Calu3 (cell line): ENCODE measurements at places on chromosomes 2 and 18. TPM values are rescaled to one million over a fixed set of nuclear protein-coding genes. Genes with fewer than 3 reads are reported as not detected.

Gene KIF3C
- total RNA-seq: 3.6 and 4.2 TPM in 2 replicates

GRCh38 chr18:75491361-75491760, 63.9 kb upstream of the SMIM21 start:
- no peak for DNase-seq

Gene GAL3ST2
- 0.27 TPM in 1 of 2 replicates, not detected in the other for total RNA-seq

Gene ZNF804A
- total RNA-seq: 0.09 TPM in 1 of 2 replicates, not detected in the other

Gene BCL11A
- total RNA-seq: 8.1 and 8.5 TPM in 2 replicates

- no peak for DNase-seq
These were observed 63.8 kb upstream of the ZC3H15 start for GRCh38 chr2:186422226-186422625.

GRCh38 chr2:21748501-21748900, 624.7 kb downstream of the TDRD15 start:
- DNase-seq: no peak

DNA sequence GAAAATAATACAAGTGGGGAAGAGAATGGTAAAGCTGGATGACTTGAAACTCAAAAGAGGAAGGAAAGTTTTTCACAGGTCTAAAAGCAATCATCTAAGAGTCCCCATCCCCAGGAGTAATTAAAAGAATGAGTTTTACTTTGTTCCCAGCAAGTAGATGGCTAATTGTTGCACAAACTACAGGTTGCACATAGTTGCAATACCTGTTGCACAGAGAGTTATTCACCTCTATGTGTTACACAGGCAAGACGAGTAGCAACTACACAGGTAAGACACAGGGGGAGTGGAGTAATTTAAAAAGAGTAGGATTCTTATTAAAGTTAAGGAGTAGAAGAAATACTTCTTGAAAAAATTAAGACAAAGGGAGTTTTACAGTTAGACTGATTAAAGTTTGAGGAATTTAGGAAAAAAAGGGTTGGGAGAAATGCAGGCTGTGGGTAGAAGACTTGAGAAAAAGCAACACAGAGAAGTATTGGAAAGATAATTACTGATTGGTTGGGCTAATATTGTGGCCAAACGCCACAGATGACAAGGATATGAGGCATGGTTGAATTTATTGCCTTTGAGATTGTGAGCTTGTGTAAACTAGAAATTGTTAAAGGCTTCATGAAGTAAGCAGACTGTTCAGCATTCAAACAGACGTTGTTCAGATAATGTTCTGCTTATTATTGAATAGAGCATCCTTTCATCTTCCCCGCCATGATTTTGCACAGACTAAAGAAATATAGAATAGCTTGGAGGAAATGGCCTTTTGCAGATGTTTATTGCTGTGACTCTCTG, 699.3 kb downstream of the NR4A2 start:
- DNase-seq: no peak

Gene STARD6
- total RNA-seq: not detected in 2 replicates

Gene IL1RL1
- 0.22 TPM in 1 of 2 replicates, not detected in the other for total RNA-seq

- DNase-seq: peak; percentile 60
These were observed 2.4 kb upstream of the HOXD8 start for GRCh38 chr2:176126929-176127773.

Gene ATL2
- 118 and 129 TPM in 2 replicates for total RNA-seq

Gene PFN4
- 0.64 TPM in 1 of 2 replicates, not detected in the other for total RNA-seq

Gene LYG1
- 2.3 and 3.5 TPM in 2 replicates for total RNA-seq

GRCh38 chr2:111667542-111668273, 216.3 kb downstream of the ANAPC1 start:
- DNase-seq: peak; percentile 60

Gene TBR1
- total RNA-seq: 0.07 and 0.34 TPM in 2 replicates

Gene REG3G
- not detected in 2 replicates for total RNA-seq

- no peak for DNase-seq
These were observed 39.7 kb upstream of the TEX51 start for GRCh38 chr2:126858991-126859390.

Gene CFAP221
- 9.5 and 10.0 TPM in 2 replicates for total RNA-seq

Gene EN1
- total RNA-seq: 2.3 TPM in 2 replicates

GRCh38 chr2:216651351-216651881, 18.2 kb downstream of the IGFBP2 start:
- DNase-seq: peak; percentile 70

DNA sequence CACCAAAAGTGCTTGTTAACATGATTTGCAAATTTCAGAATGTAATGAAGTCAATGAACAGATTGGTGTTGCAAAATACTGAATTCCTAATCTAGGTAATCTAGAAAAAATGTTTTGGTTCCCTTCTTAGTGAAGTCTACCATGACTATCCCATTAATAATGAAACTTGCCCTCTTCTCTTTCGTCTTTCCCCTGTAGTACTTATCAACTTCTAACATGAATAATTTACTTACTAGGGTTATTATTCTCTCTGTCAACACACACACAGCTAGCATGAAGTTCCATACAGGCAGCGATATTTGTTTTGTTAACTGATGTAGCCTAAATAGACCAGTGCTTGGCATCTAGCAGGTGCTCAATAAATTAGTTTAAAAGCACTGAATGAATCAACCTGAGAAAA, 160.2 kb downstream of the NCK2 start:
- DNase-seq: no peak

DNA sequence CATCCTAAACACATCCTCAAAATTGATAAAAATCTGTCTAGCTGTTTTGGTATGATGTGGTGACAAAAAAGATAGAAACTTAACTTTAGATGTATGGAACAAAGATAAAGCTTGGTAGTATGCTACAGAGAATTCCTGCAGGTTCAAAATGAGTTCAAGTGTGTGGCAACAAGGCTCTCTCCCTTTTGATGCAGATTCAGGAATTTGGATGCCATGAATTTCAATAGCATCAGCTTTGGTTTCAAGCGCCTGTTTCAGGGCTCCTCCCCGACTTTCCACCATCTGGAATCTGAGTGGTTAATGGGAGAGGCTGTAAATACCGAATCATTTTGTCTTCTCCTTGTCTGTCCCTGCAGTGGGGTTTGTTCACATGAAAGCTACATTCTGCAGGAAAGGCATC, 180.6 kb downstream of the MTX2 start:
- no peak for DNase-seq

- DNase-seq: no peak
These were observed 464.0 kb downstream of the EIPR1 start for GRCh38 chr2:2913601-2914120.

- DNase-seq: no peak
These were observed 70.8 kb downstream of the INPP4A start for GRCh38 chr2:98515250-98515991.

- DNase-seq: no peak
These were observed 11.5 kb upstream of the TRIB2 start for GRCh38 chr2:12705230-12705629.

Gene PLEKHH2
- total RNA-seq: 20.7 and 21.2 TPM in 2 replicates

GRCh38 chr2:101852824-101853223, 138.9 kb upstream of the IL1R2 start:
- no peak for DNase-seq

Gene SF3B1
- 234 and 249 TPM in 2 replicates for total RNA-seq

DNA sequence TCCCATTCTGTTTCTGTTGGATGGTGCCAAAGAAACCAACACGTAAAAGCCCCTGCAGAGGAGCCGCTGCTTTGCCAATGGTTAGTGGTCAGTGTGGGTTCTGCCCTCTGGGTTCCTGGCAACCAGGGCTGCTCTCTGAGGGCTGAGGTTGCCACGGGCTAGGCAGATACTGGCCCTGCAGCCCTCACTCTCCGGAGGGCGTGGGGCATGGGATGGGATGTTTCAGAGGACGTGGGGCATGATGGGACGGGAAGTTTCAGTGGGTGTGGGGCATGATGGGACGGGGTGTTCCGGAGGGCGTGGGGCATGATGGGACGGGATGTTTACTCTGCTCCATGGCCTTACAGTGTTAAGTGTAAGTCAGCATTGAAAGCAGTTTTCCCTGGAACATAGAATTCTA, 34.2 kb downstream of the ADI1 start:
- DNase-seq: no peak

Gene TGFA
- 80.0 and 104 TPM in 2 replicates for total RNA-seq

Gene IL1RN
- 19.4 and 55.8 TPM in 2 replicates for total RNA-seq

Gene ALLC
- not detected in 2 replicates for total RNA-seq

Gene KCNJ3
- total RNA-seq: 0.17 and 0.22 TPM in 2 replicates

Gene SNRNP200
- total RNA-seq: 140 and 143 TPM in 2 replicates

GRCh38 chr2:109516445-109517117, 97.2 kb downstream of the SEPTIN10 start:
- peak; percentile 82 for DNase-seq

- DNase-seq: no peak
These were observed 104.7 kb downstream of the CD226 start for GRCh38 chr18:69843015-69843414.

DNA sequence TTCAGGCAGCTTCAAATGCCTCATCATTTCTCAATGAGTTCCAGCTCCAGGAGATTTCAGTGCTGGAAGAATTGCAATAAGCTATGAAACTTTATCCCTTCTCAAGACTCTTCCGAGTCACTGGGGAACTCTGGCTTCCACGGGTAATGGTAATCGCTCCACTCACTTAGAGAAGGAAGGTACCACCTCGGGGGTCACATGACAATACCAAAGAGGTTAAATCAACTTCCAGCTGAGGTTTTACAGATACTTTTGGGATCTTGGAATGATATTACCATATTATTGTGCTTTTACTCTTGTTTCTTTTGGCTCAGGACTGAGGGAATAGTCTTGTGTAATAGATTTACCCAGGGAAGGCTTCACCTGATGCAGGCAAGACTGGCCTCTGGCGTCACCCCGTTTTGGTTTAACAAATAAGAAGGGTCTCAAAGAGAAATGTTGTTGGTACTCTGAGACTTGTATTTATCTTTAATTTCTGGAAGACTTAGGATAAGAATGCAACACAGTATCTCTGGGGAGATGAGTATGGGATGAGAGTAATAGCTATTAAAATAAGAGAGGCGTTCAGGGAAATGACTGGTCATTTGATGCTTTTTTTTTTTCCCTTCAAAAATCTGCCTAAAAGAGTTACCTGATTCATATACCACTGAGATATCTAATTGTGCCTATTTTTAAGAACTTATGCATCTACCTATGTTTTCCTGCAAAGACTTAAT, 316.9 kb upstream of the ZEB2 start:
- no peak for DNase-seq

DNA sequence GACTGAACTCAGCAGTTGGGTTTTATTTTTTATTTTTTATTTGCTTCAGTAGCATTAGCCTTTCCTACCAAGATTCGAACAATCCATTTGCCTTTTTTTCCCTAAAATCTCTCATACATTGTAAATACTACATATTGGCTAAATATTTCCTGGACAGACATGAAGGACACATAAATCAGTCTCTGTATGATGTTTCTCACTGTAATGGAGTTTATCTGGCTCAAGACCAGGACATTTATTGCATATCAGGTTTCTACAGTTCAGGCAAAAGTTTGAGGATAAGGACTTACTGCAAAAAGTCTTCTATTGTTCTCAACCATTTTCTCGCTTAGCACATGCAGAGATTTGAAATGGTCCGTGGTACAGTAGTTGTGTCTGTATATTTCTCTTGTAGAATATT, 3.3 kb downstream of the CLUL1 start:
- no peak for DNase-seq

Gene CCDC74A
- 1.2 and 2.0 TPM in 2 replicates for total RNA-seq

DNA sequence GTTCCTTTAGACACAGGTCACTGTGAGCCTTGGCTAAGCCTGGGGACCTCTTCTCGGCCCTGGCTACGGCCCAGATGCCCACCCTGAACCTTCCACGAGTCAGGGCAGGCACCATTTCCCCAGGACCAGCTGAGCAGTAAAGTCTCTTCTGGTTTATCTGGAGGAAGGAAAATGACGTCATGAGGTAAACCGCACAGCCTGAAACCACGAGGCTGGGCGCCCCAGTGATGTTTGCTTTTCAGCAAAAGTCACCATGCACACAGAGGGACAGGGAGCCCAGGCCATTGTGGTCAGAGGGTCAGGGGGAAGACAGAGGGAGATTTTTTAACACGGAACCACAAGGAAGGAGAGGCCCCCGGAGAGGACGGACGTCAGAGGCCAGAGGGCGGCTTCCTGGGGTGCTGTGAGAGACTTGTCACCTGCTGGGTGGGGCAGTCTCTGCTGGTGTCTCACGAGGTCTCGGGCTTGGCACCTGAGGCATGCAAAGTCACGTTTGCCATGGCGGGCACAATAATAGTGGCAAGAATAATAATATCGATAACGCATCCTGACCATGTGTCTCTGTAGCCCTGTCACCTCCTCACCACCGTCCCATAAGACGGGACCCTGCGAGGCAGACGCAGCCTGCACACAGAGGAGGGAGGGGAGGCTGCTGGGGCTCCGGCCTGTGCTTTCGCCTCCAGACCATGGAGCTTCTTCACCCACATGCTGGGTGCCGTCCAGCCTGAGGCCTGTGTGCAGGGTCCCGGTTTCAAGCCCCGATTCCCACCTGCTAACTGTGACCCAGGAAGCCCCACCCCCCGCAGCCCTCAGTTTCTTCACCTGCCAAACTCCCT, 33.2 kb upstream of the FOSL2 start:
- peak; percentile 81 for DNase-seq

- DNase-seq: no peak
These were observed 65.2 kb downstream of the GBX2 start for GRCh38 chr2:236102971-236103370.

GRCh38 chr2:54720563-54720962, 2.9 kb upstream of the EML6 start:
- DNase-seq: no peak

DNA sequence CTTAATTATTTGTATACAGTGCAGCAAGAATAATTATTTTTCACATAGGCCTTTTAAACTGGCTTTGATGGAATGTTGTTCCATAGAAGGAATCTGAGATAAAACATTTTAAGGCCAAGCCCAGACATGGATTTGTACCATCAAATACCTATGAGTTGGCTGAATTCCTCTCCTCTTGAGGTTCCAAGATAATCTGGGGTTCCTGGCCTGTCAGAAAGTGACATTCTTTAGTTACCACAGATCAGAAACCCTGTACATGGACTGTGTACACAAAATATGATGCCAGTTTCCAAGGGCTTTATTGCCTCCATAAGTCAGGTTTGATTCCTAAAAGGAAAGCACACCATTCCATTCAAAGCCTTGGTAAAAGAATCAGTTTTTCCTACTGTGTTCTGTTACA, 1256.7 kb upstream of the NRXN1 start:
- DNase-seq: no peak

Gene ELMOD3
- 12.9 and 15.5 TPM in 2 replicates for total RNA-seq

Gene SERPINB11
- total RNA-seq: not detected in 2 replicates
